NCI-H2081 (cell line): ENCODE measurements at places on chromosomes 7 and 10.

- DNase-seq, result no peak
Measured at GRCh38 chr10:90935581-90936275, 14.8 kb upstream of the ANKRD1 start.

- DNase-seq, result peak; percentile 63
Measured at GRCh38 chr7:101814081-101814990, 3.1 kb upstream of the CUX1 start.

DNA sequence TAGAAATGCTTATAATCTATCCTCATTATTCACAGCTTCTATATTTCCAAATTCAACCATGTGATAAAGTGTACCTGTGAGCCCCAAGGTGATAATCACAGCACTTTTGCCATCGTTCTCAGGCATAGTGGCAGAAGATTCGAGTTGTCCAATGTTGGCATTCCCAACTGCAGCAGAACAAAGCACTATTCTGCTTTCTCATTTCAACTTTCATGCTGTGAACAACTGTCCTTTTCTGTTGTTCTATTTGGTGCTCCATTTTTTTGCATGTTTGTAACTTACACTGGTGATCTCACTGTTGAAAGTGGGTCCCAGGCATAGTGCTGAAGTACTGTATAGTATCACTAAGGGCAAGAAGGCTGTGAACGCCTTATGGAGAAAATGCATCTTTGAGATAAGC is 438.2 kb downstream of the PAXIP1 start:
- DNase-seq, result no peak

- no peak for DNase-seq
Measured at GRCh38 chr7:140196361-140197217, 19.8 kb upstream of the KDM7A start.

- DNase-seq, result no peak
Measured at GRCh38 chr7:47698386-47698785, 116.5 kb upstream of the TNS3 start.

DNA sequence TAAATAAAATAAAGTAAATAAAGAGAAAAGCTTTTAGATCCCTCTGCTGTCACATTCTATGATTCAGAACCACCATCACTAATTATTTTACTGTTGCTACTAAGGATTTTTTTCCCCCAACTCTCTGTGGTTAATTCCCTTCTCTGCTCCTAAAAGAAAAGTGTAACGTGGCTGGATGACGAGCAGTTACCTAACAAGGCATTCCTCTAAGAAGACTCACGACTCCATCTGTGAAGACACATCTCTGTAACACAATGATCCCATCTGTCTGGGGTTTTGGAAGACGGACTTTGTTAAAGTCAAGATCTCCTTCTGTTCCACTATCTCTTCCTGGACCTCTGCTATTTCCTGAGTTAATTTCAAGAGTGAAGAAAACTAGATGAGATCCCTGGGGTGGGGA is 179.9 kb downstream of the SFMBT2 start:
- no peak for DNase-seq

- DNase-seq, result no peak
Measured at GRCh38 chr7:18806177-18806576, 310.6 kb downstream of the HDAC9 start.
